ENCODE measurements at places on chromosomes 5 and 9. TPM values are rescaled to one million over a fixed set of nuclear protein-coding genes. Genes with fewer than 3 reads are reported as not detected.

- peak; percentile 77 for DNase-seq
Observed at GRCh38 chr9:131239161-131239975, 36.9 kb downstream of the FAM78A start.

- no peak for DNase-seq
Observed at GRCh38 chr5:105773241-105773640, 1897.5 kb downstream of the EFNA5 start.

DNA sequence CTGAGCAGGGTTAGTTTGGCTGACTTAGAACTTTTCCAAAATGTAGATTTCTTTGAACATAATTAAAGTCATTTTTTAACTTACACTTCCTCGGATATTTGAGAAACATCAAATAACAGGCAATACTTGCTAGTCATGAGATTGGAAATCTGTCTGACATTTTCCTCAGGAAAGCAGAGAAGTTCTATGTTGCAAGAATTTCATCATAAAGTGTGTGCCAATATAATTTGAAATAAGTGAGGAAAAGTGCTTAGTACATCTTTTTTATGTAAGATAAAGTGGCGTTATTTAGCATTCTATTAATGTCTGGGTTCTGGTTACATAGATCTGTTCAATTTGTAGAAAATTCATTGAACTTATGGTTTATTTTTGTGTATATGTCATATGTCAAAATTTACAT is 48.7 kb upstream of the C5orf47 start:
- DNase-seq: no peak

DNA sequence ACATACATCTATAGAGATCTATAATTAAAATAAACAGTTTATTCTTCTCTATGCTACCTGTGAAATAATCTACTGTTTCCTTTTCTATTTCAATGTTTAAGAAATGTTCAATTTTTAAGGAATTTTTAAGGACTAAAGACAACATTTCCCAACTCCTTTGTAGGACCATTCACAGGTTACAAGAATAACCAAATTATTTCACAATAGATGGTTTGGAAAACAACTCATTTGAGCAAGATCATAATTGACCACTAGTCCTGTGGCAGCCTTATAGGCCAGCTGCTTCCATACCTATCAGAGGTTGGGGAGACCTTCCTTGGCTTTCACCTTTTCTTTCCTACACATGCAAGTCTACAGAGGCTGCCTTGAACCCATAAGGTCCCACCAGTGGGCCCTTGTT is 193.7 kb downstream of the TTC39B start:
- DNase-seq: no peak

MLANA gene
- total RNA-seq: not detected

- DNase-seq: peak; percentile 93
Observed at GRCh38 chr9:137241490-137242268, 592 bp downstream of the TUBB4B start.

CCL27 gene
- total RNA-seq: 0.33 TPM

DNA sequence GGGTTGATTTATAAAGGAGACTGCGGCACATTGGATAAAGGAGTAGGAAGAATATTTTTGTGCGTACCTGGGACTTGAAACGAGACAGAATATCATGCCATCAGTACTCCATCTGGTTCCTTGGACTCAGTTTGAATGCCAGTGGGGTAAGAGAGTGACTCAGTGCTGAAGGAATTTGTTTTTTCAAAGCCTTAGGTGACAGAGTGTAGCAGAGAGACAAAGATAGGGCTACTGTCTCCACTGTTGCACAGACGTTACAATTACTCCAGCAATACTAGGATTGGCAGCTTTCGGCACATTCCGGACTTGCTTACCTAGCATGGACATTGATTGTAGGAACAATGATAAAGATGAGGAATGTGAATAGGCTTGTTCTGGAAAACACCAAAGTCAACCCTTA is 250.7 kb downstream of the KCTD16 start:
- no peak for DNase-seq

SLC6A18 gene
- total RNA-seq: not detected

HTR1A gene
- not detected for total RNA-seq

DNA sequence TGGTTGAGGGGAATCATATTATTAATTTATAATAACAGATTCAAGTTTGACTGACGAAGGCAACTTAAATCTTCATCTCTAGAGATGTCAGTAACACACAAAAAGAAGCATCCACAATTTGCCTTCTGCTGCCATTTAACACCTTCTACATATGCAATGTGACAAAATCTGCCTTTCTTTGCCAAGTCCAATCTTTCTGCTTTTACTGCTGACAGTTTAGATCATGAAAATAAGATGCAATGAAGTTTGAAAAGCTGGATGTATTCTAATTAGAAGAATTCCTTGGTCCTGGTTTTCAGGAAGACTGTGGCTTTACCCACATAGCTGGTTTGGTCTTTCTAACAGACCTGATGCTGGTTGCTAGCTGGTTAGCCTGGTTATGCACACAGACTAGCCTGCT is 178.9 kb downstream of the ACER2 start:
- DNase-seq: no peak

DNA sequence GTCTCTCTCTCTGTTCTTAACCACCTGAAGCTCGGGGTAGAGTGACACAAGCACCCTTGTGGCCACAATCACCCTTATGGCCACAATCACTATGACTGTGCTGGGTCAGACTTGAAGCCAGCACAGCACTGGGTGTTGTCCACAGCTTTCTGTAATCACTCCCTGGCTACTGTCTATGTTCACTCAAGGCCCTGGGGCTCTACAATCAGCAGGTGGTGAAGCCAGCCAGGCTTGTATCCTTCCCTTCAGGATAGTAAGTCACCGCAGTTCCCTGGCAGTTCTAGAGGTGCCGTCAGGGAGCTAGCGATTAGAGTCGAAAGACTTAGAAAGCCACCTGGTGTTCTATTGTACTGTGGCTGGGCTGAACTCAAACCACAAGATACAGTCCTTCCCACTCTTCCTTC is 44.2 kb downstream of the GDA start:
- DNase-seq: no peak

LHX6 gene
- total RNA-seq: 23.6 TPM

PCDHA1 gene
- total RNA-seq: not detected

ANKRD18B gene
- total RNA-seq: not detected

DNA sequence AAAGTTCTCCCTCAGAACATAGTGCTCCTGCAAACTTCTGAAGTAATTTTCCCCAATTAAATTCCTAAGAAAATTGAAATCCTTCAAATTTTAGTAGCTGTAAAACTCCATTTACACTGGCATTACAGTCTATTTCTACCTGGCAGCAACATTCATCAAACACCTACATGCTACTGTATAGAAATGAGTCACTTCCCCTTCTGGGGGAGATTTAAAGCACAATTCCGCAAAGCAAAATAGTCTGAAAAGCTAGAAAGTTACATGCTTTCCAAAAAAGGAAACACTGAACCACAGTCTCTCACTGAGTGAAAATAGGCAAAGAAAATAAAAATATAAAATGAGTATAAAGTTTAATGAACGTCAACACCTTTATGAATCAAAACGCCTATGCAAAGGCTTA is 43.3 kb downstream of the MCTP1 start:
- DNase-seq: no peak

DNA sequence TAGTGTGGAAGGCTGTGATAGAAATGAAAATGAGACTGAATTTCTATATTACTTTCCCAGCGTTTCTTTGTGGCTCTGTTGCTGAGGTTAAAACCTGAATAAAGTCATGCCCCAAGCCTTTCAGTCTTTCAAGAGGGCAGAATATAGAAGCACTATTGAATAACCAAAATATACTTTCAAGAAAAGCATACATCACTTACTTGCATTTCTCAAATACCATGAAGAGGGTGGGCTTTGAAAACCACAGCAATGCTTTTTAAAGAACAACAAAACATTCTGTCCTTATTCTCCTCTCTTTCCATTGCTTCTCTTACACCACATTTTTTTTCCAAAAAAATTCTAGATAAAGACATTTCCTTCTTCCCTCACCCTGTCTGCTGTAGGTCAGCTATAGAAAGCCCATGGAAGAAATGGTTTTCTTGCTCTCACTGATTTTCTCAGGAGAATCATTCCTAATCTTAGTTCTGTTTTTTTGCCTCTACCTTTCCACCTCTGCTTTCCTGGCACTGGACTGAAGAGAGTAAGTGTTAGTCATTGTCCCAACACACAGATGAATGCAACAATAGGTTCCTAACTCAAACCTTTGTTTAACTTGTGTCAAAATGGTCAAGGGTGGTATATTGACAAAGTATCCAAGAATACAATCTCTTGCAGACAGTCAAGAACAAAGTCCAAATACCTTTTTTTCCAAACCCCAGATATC is 51.6 kb downstream of the NUDT12 start:
- DNase-seq: no peak

DNA sequence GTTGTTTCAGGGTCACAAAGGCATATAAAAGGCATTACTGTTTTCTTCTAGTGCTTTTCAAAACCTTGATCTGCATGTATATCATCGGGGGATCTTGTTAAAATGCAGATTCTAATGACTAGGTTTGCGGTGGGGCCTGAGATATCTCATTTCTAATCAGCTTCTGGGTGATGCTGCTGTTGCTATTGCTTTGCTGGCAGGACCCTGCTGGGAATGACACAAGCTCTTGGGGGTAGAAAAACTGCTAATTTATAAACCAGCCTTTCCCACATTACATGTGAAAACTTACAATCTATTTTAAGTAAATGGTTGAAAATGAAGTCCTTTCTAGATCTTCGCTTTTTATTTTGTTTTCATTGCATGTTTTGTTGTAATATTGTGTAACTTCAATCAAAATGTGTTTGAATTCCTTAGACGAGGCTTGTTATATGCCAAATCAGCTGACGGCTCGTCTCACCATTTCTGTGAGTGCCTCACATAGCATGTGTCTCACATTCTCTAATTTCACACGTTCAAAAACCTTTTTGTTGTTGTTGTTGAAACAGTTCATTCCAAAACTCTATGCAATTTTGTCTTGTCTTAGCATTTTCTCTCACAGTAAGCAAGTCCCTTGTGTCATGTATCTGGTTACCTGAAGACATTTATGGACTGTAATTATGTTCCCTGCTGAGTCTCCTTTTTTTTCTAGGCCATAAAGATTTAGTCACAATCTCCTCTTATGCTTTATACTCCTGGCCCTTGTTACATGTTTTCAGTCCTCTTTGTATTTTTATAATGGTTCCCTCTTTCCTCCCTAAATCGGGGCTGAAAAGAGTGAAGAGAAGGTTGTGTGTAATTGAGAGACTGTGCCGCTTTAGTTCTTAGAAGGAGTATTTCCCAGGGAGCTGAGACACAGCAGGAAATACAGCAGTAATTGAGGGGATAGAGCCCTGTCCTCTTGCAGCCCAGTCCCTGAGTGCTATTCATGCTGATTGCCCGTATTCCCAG is 521.0 kb upstream of the SEMA6A start:
- no peak for DNase-seq

NRG2 gene
- total RNA-seq: 0.51 TPM

LECT2 gene
- not detected for total RNA-seq

FOXD1 gene
- 15.8 TPM for total RNA-seq

- DNase-seq: no peak
Observed at GRCh38 chr9:38416461-38416860, 7.8 kb downstream of the IGFBPL1 start.

- no peak for DNase-seq
Observed at GRCh38 chr9:117555964-117556629, 141.2 kb upstream of the ASTN2 start.

CMBL gene
- 11.8 TPM for total RNA-seq

ZNF618 gene
- 9.2 TPM for total RNA-seq

DNA sequence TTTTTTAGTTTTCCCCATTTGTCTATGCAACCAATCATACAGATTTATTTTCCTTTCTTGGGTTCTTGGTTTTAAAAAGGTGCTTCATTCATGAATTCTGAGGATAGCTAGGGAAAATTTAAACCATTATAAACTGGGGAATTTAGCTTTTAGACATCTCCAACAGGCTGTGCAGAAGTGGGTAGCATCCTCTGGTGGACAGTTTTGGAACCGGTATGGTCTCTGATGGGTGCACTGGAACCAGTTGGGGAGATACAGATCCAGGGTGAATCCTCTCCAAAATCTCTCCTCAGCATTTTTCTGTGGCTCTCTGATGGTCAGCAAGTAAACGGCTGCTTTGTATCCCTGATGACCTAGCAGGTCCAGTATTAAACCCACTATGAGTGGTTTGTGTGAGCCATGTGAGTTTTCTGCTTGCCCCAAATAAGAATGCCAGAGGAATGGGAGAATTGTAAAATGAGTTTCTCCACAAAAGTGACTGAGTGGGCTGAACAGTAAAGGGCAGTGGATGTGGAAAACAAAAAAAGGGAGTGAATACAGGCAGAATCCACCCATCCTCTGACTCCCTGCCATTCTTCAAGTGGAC is 9.1 kb upstream of the DNAJC25 start:
- DNase-seq: no peak

NXNL2 gene
- not detected for total RNA-seq

PCDHA7 gene
- total RNA-seq: 0.19 TPM

SOHLH1 gene
- total RNA-seq: not detected

- no peak for DNase-seq
Observed at GRCh38 chr9:99169086-99169485, 52.7 kb downstream of the ALG2 start.

DNA sequence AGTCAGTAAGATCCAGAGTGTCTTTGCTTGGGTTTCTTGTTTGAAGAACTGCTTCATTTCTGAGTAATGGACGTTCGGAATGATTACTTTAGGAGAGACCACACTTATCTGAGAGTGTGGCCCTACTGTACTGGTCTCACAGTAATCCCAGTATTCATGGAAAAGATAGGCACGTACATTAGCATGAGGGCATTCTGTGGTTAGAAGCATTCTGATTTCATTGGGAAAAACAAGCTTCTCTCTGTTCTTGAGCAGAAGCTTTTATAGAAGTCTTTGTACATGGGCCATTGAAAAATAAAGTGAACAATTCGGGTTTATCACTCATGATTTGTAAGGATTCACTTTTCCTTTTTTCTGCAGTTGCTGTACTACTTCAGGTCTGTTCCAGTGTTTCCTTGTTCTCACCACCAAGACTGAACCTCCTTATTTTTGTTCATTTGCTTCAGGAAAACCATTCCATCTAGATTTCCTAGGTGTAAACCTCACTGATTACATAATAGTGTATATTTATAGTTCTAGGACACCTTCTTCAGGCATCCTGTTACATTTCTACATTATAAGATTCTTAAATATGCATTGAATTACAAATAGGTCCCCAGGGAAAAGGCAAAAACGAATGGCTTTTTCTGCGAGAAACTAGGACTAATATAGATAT is 10.1 kb downstream of the TGFBR1 start:
- DNase-seq: no peak

ZNF454 gene
- 3.4 TPM for total RNA-seq

DNA sequence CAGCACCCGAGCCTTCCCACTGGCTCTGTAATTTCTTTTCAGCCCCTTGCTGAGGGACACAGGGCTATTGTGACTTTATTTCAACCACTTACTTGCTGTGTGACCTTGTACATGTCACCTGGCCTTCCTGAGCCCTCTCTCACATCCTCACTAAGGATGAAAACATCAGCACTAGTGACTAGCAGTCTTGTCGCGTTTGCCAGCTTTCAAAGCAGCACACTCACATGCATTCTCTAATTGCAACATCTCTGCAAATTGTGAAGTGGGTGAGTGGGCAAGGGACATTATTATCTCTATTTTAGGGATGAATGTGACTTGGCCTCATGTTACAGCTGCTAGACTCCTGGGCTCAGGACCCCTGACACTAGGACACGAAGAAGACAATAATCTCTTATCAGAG is 144.5 kb downstream of the SEC61B start:
- DNase-seq: no peak
